Activated T-cell treated with anti-CD3 and anti-CD28 coated beads for 24 hours (primary cell): ENCODE measurements at places on chromosomes 7 and 10.
A peak's percentile ranks its signal among the peaks of the same experiment; 100 is the strongest.

GRCh38 chr7:98110249-98111022 lies 3.8 kb downstream of the LMTK2 start:
- DNase-seq, result no peak

DNA sequence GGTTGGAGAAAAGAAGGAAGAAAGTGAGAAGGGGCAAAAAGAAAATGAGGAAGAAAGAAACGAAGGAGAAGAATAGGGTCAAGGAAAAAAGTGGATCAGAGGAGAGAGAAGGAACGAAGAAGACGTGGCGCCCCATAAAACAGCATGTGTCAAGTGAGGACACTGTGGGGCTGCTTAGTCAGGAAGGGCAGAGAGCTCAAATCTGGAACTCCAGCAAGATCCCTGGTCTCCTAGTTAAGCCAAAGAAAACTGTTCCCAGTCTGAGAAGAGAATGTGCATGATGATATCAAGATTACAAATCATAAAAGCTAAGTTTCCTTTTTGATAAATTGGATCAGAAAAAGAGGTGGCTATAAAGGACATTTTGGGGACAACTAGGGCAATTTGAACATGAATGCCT lies 33.0 kb downstream of the CREB3L2 start:
- DNase-seq, result no peak

DNA sequence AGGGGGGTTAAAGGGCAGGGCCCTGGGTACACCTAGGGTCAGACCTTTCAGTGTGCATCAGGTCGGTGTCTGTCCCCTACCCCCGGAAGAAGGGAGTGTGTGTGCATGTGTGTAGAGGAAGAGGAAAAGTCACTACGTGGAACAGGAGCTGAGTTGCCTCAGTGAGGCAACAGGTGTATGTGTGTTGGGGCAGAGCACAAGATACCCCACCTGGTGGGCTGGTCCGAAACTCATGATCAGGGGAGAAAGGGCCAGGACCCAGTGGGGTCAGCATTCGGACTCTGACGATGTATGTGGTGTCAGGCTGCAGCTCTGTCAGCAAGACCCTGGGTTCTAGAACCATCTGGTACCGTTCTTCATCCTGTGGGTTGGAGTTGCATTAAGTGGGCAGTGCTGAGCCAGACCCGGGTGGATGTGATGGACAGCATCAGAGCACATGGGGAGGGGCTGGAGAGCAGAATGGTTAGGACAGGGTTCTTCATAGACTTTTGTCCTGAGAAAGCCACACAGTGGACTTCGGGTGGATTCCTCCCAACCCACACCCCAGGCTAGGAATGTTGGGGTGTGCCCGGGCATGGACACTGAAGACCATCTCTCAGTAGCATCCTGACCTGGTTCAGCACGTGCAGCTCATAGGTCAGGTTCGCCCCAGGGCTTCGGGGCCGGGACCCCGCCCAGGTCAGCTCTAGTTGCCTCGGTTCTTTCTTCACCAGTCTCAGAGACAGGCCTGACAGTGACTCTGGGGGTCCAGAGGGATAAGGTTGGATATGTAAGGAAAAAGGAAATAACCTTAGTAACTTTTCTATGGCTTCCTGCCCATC lies 10.7 kb downstream of the EPHA1 start:
- no peak for DNase-seq

GRCh38 chr10:43692051-43692825 lies 43.6 kb upstream of the ZNF32 start:
- DNase-seq, result no peak

DNA sequence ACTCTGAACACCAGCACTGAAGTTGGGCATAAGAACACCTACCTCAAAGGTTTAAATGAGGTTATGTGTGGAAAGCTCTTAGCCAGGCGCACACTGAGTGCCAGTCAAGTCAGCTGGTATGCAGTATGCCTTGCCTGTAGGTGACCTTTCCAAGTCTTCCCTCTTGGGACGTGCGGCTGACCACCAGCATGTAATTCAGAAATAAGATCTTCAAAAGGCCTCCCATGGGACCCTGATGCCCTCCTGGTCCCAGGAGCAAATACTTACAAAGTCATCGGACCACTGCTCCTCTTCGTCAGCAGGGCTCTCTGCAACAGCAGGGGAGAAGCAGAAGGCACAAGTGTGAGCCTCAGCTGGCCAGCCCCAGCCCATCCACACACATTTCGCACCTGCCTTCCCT lies 40.8 kb downstream of the BLNK start:
- DNase-seq, result no peak

DNA sequence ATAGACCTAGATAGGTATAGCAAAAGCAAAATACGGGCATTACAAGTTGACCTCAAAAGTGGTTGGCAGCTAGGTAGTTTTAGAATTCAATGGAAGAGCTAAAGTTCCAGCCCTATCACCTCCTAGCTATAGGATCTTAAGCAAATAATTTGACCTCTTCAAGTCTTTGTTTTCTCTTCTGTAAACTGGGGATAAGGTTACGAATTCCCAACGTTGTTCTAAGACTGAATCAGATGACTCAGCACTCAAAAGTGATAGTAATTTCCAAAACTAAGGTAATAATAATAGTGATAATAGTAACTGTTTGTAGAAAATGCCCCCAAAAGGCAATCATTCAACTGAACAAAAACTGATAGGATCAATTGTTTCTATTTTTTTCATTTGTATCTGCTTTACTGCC lies 445.2 kb downstream of the KCNMA1 start:
- DNase-seq, result no peak

GRCh38 chr7:105990727-105991453 lies 27.8 kb downstream of the CDHR3 start:
- no peak for DNase-seq

DNA sequence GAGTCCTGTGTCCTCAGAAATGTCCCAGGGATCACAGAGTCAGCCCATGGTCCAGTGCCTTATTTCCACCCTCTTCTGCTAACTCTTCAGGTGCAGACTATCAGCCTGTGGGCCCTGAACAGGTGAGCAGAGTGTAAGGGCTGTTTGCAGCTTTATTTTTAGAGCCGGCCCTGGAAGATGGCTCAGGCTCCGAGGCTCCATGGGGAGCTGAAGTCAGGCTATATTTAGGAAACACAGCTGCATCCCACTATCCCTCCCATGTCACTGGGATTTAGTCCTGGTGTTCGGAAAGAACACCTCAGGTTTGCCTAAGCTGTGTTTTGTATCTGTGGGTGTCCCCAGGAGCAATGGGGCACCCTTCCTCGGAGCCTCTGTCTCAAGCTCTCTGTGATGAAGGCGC lies 126.9 kb downstream of the RPS24 start:
- DNase-seq, result no peak

DNA sequence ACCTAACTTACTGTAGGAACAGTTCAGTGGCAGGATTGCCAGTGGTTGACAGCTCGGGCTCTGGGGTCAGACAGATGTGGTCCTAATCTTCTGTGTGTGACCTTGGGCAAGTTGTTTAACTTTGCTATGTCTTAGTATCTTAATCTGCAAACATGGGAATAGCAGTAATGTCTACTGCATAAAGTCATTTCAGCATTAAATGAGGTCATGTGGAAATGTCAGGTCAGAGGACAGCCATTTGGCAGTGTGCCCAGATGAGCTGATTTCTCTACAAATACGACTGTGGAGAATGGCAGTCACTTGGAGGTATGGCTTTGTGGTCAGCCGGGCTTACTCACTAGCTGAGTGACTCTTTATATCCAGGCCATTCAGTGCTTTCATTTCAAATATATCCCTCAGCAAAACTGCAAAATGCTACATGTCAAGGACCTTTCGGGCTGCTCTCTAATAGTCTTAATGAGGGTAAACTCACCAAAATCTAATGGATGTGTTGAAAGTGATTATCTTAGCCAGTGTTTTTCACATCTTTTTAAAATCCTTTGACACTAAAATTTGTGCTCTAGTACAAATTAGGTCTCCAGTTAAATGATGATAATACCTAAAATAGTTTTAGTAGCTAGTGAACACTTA lies 171.4 kb downstream of the ST7 start:
- peak; percentile 55 for DNase-seq

DNA sequence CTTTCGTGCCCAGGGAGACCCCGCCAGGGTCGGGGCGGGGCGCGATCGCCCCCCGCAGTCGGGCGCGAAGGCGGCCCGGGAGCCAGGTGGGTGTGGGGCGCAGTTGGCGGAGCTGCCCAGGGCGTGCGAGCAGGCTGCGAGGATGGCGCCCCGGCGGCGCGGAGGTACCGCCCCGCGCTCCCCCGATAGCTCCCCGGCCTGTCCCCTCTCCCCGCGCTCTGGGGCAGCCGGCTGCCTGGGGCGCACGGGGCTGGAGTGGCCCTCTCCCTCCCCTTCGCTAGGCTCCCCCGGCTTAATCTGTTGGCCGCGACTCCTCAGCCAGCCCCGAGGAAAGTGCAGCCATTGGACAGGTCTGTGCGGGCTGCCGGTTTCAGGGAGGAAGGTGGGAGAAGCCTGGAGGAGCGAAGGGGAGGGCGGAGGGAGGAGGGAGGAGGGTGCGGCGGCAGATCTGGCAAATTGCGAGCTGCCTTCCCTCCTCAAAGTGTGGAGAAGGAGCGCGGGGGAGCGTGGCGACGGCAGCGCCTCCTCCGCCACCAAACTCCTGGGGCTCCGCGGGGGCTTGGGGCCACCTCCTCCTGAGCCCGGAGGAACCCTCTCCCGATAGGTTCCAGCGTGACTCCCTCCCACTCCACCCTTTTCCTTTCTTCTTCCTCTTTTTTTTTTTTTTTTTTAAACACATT lies 361 bp upstream of the PLXDC2 start:
- DNase-seq, result no peak

GRCh38 chr10:6478722-6479121 lies 101.4 kb downstream of the PRKCQ start:
- no peak for DNase-seq

DNA sequence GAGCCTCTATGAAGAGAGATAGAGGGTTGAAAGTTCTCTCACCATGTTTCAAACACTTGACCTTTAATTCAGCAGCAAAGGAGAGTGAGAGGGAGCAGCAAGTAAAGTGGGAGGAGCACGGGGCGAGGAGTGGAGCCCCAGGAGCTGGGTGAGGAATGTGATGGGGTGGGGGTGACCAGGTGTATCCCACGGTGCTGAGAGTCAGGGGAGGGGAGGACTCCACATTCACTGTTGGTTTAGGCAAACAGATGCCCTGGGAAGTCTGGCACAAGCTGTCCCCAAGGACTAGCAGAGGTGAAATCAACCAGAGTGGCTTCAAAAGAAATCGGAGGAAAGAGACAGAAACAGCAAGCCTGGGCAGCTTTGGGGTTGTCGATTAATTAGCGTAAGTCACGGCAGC lies 101.8 kb upstream of the PITRM1 start:
- DNase-seq, result no peak

DNA sequence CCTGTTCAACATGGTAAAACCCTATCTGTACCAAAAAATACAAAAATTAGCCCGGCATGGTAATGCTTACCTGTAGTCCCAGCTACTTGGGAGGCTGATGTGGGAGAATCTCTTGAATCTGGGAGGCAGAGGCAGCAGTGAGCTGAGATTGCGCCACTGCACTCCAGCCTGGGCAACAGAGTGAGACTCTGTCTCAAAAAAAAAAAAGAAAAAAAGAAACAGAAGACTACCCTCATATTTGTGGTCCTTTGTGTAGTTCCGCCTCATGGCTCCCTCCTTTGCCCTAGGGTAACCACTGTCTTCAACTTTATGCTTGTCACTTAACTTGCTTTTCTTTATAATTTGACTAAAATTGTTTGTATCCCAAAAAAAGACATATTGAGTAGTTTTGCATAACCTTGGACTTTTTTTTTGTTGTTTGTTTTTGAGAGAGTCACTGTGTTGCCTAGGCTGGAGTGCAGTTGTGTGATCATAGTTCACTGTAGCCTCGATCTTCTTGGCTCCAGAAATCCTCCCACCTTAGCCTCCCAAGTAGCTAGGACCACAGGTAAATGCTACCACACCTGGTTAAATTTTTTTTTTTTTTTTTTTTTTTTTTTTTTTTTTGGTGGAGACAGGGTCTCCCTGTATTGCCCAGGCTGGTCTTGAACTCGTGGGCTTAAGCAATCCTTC lies 3.7 kb downstream of the ZNF487 start:
- DNase-seq, result no peak

- no peak for DNase-seq
These were observed 113.3 kb upstream of the BMPER start for GRCh38 chr7:33792041-33792440.

DNA sequence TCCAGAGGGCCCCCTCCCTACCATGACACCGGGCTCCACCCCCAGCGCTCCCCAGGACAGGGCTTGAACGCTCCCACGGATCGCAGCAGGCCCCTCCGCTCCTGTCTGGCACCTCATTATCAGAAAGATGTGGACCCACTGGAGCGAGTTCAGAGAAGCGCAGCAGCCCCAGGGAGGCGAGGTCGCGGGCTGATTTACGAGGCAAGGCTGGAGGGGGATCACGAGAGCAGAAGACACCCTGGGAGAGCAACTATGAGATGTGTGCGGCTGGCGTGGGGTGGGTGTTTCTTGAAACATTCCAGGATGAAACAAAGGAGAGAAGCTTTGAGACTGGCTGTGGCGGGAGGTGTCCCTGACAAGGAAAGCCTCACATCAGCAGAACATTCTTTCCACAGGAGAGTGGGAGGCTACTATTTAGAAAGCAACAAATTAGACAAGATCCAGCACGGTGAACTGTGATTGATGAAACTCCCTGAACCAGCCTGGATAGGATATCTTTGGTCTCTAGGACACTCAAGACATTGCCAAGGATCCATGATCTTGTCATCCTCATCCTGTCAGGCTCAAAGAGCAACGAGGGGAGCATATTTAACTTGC lies 66.0 kb downstream of the JCAD start:
- DNase-seq, result no peak

GRCh38 chr7:151142686-151143040 lies 24.8 kb downstream of the GBX1 start:
- DNase-seq, result no peak

DNA sequence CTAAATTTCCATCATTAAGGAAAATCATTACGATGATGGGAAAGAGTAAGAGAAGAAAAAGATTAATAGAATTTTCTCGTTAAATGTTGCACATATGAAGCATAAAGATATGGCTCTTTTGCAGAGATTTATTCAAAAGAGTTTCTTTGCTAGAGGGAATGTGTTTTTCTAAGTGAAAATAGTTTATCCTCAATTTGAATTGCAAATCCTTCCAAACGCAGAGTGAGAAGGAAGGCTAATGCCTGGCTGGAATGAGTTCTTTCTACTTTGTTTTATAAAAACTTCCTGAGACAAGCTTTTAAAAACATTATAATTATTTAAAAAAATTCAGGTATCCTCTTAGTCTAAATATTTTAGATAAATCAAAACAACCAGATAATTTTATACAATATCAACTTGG lies 14.2 kb downstream of the CYP26A1 start:
- no peak for DNase-seq

DNA sequence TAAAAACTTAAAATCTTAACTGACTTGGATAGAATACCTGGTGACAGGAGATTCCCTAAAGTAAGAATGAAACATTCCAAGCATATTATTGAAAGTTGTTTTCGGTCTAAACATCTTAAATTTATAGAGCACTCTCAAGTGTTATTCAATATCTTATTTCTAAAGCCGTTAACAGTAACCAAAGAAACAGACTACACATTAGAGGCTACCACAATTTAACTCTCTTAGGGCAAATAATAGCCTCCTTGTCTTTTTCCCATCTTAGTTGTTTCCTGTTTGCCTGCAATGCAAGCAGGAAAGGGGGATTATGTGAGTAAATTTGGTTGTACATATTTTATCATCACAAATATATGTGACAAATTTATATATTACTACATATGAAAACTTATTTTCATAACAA lies 31.4 kb downstream of the NAPEPLD start:
- DNase-seq, result no peak

GRCh38 chr10:25083546-25084111 lies 67.2 kb downstream of the THNSL1 start:
- no peak for DNase-seq

- no peak for DNase-seq
These were observed 50.3 kb downstream of the CSTF2T start for GRCh38 chr10:51649064-51649463.
